ENCODE measurements at places on chromosomes 3 and 15.

DNA sequence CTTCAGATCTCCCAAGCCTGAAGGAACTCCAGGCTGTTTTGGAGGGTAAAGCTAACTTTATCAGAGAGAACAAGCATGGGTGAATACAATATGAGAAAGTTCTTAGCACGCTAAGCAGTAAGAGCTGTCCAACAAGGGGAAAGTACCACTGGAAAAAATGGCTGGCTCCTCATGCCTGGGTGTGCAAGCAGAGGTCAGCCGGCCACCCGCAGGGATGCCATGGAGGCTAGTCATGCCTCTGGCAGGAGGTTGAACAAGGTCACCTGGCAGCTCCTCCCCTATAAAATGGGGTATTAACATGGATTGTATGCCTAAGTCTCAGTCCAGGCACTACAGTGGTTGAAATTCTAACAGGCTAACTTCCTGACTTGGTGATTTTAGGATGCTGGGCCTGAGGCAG is 75.4 kb upstream of the SLC6A1 start:
- no peak for DNase-seq

GRCh38 chr3:63949005-63949404 is 36.8 kb upstream of the SCAANT1 start:
- no peak for DNase-seq

DNA sequence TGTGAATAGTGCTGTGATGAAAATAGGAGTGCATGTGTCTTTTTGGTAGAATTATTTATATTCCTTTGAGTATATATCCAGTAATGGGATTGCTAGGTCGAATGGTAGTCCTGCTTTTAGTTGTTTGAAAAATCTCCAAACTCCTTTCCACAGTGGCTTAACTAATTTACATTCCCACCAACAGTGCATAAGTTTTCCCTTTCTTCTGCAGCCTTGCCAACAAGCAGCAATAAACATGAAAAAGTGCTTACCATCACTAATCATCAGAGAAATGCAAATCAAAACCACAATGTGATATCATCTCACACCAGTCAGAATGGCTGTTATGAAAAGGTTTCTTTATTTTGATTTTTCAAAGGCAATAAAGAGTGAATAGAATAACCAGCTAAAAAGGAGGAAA is 1105.9 kb downstream of the NAALADL2 start:
- no peak for DNase-seq

DNA sequence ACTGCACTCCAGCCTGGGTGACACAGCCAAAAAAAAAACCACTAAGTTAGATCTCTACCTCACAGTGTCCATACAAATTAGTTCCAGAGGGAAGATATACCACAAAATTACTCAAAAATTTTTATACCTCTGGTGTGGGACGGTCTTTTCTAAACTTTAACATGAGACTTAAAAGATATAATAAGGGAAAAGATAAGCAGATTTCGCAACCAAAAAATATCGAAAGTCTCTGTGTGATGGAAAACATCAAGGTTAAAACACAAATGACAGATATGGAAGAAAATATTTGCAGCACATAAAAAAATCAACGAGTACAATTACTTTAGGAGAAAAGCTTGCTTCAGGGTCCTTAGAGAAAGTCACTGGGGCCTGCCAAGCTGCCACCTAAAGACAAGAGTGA is 10.5 kb downstream of the HDDC3 start:
- DNase-seq, result no peak

GRCh38 chr15:73326157-73326556 is 42.6 kb downstream of the HCN4 start:
- no peak for DNase-seq

- no peak for DNase-seq
Observed at GRCh38 chr3:48196611-48197010, 8.4 kb upstream of the CDC25A start.

DNA sequence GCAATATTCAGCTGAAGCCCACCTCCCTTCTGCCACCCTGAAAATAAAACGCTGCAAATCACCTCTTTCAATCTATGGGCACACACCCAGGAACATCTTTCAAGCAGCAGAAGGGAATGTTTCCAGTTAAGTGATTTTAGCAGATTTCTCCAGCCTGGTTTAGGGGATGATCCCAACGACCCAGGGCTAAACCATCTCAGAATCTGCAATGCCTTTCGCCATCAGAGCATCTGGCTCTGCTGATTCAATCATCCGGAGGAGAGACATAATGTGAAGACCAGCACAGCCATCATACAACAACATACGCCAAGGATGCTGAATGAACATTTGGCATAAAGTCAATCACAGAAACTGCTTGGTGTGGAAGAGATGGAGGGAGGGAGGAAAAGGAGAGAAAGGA is 15.5 kb upstream of the LRRN1 start:
- DNase-seq, result no peak

DNA sequence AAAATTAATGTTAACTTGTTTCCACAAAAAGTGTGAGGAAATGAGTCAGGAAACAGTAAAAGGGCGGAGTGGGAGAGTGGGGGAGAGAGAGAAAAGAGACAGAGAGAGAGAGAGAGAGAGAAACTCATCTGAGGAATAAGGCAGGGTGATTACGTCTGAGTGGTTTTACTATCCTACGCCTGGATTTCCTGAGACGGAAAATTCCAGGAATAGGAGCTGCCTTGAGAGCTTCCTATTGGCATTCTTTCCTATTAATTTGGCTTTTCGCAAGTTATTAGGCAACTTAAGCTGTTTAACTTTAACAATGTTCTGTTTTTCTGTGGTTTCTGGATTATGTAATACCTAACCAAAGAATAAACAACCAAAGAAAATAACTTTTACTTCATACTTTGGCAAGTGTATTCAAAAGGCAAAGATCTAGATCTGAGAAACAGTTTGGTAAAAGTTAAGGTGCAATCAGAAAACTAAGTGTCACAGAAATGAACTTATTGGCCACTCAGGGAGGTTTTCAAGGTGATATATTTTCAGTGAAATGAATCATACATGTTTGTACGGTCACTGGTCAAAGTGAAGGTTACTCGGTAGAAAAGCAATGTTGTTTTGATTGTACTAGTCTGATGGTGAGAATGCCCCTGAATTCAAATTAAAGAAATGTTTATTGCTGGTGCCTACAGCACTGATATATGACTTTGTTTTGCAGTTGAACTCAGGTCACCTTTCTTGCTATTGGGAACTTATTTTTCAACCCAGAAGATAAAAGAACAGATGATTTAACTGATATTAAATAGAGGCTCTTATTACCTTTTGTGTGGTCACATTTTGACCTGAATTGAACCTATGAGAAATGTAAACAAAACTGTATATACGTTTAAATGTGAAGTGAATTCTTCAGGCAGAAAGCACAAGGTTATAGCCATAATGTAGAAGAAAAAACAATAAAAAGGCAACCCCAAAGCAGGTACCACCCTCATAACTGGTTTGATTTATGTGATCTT is 39.9 kb upstream of the TNFSF10 start:
- DNase-seq, result peak; percentile 10

- DNase-seq, result no peak
Observed at GRCh38 chr3:44887101-44887500, 12.7 kb downstream of the TGM4 start.

- DNase-seq, result no peak
Observed at GRCh38 chr3:174242311-174243041, 616.7 kb upstream of the NAALADL2 start.

DNA sequence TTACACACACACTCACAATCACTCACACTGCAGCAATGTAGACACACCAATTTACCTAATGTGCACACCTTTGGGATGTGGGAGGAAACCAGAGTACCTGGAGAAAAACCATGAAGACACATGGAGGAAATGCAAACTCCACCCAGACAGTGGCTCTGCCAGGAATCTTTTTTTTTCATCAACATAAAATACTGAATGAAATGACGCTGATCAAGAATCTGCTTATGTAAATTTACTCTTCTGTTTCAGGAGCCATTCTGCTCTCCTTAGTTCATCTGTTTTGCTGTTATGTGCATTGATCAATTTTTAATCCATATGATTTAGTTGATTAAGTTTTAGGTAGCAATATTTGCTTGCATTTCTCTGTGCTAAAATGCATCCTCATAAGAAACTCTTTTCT is 414.2 kb upstream of the CCDC54 start:
- DNase-seq, result no peak

GRCh38 chr15:98504998-98505397 is 143.3 kb upstream of the IGF1R start:
- DNase-seq, result no peak
